ENCODE measurements at places on chromosomes 3 and 15.

DNA sequence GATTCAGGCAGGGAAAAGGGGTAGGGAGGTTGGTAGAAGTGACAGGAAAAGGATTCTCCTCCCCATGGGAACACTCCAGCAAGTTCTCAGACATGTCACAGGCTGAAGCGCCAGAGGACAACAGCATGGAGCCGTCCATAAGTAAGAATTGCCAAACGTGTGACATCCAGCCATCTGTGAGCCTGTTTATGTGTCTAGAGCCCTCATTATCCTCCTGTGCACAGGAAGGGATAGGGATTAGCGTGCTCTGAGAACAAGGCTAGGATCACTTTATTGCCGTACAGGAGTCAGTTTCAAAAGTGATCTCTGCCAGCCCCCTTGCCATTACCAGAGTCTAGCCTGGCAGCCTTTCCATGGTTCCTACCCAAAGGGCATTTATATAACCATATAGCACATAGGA is 549.5 kb downstream of the NTRK3 start:
- no peak for DNase-seq

- DNase-seq, result no peak
Observed at GRCh38 chr3:54065586-54065985, 56.8 kb upstream of the CACNA2D3 start.

DNA sequence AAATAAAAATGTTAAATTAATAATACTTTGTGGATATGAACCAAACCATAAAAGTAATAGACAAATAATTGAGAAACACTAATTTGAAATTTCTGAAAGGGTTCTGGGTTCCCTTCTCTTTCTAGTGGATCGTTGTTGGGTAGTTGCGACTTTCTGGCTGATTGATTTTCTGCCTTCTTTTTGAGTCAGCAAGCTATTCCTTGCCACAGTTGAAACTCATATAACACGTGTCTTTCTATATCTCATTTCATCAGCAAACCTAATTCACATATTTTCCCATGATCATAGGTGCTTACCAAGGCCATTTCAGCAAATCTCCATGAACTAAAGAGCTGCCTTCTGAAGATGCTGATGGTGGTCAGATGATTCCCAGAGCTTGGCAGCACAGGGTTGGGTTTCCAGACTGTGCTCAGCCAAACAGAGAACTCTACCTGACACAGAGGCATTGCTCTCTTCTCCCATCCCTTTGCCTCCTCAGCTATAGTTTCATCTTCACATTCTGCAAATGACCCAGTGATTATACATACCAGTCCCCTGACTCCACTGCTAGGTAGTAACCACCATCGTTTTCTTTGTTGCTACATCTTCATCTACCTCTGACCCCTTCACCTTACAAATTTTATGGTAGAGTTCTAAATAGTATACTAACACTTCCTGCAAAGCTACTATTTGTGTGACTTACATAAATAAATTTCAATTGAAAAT is 383.9 kb upstream of the DPH6 start:
- DNase-seq, result no peak

GRCh38 chr15:31084176-31084575 is 17.3 kb downstream of the TRPM1 start:
- no peak for DNase-seq

- no peak for DNase-seq
Observed at GRCh38 chr3:39222462-39222861, 30.1 kb upstream of the XIRP1 start.

GRCh38 chr3:115022835-115023398 is 124.2 kb downstream of the ZBTB20 start:
- DNase-seq, result no peak

- DNase-seq, result no peak
Observed at GRCh38 chr3:61927332-61927731, 366.0 kb downstream of the PTPRG start.

DNA sequence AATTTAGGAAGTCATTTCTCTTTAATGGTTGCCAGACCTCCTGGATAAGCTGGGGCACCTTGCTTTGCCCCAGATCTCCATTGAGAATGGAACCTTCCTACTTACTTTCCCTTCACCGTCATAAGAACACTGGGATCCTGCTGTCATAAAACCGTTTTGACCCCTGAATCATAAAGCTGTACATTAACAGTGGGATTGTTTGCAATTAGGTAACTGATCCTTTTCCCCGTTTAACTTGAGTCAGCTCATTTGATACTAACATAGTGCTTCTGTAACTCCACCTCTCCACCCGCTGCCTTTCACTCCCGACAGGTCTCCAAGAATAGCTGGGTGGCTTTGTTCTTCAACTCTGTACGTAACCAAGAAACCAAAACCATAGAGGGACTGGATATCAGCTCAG is 308.2 kb upstream of the WNT5A start:
- DNase-seq, result no peak

- DNase-seq, result no peak
Observed at GRCh38 chr3:177476921-177477435, 279.7 kb upstream of the TBL1XR1 start.

DNA sequence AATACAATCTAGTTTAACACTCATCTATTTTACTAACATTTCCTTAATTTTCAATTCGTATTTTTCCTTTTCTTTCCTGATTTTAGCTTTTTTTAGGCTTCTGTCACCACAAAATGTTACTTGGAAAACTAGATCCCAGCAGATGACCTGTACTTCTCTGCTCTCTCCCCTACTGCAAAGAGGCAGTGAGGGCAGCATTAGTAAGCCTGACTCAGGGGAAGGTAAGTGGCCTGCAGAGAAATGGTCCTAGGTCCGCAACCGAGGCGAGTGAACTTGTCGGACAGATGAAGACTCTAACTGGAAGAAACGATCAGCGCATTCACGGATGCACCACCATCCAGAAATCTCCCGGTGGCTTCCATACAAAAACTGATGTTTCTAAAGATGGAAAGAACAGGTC is 20.4 kb downstream of the TMEM43 start:
- no peak for DNase-seq

DNA sequence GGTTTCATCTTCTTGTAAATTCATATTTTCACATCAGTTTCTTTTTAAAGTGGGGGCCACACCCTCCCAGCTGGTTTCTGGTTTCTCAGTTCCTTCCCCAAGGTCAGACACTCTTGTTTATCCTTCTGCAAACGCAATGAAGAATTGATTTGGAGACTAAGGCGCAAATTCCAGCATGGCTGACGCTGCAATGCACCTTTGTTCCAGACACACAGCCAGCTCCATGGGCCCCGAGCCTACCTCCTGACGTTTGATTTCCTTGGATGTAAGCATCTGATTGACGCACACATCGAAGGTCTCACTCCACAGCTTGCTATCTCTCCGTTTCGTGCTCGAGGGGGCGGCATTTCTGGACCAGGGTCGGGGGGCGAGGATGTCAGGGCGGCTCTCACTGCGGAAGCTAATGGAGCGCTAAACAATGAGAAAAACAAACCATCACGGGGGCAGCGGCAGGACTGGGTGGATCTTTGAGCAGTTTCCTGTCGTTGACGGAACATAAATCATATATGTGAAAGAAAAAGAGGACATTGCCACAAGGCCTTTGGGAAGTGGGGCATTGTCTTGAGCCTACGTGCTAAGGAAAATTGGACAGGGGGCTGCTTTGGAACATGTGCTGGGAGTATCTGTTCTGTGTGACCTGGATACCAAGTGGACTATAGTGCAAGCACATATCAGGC is 46.9 kb downstream of the ARHGEF3 start:
- no peak for DNase-seq

DNA sequence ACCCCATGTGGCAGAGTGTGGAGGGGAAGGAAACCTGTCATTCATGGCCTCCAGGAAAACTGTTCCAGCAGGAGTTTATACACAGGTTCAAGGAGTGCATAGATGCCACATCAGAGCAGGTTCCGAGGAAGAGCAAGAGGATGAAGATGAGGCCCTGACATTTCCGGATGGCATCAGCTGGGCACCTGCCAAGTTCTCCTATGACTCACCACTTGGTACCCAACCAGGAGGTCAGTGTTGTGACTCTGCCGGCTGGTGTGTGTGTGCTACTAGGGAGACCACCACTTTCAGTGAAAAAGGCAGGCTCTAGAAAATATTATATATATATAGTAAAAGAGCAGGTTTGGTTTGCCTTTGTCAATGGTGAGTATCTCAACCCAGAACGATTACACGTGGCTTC is 69.3 kb downstream of the NTRK3 start:
- no peak for DNase-seq

- DNase-seq, result no peak
Observed at GRCh38 chr15:57676585-57676984, 29.9 kb upstream of the POLR2M start.

Data from 8988T (cell line).